ENCODE measurements at places on chromosomes 7 and 10. TPM values are rescaled to one million over a fixed set of nuclear protein-coding genes. Genes with fewer than 3 reads are reported as not detected.

PTPRN2 gene
- 4.9 TPM for total RNA-seq

GNGT1 gene
- not detected for total RNA-seq

EEPD1 gene
- total RNA-seq: 18.1 TPM

INHBA gene
- total RNA-seq: 5.5 TPM

ZCCHC24 gene
- total RNA-seq: 82.6 TPM

AGR3 gene
- not detected for total RNA-seq

EPO gene
- total RNA-seq: not detected

OR2F2 gene
- total RNA-seq: not detected

KCP gene
- 0.14 TPM for total RNA-seq

AKR1C8 gene
- not detected for total RNA-seq

PGAM2 gene
- total RNA-seq: 0.71 TPM

PVRIG gene
- total RNA-seq: 0.16 TPM

PALD1 gene
- total RNA-seq: 20.4 TPM

HTR5A gene
- not detected for total RNA-seq

FGFR2 gene
- total RNA-seq: 110 TPM

BRAF gene
- 56.2 TPM for total RNA-seq

LRRC17 gene
- total RNA-seq: 1.4 TPM

GPR15LG gene
- not detected for total RNA-seq

SPDYE18 gene
- not detected for total RNA-seq

GNAI1 gene
- 98.9 TPM for total RNA-seq

ANKRD30A gene
- total RNA-seq: not detected

ADAM22 gene
- 2.1 TPM for total RNA-seq

TMEM130 gene
- total RNA-seq: 3.2 TPM

CLDN3 gene
- total RNA-seq: not detected

PAX4 gene
- total RNA-seq: not detected

CPA4 gene
- total RNA-seq: not detected

PRLHR gene
- 0.49 TPM for total RNA-seq

CNPY1 gene
- total RNA-seq: not detected

OR2F1 gene
- total RNA-seq: not detected

UROS gene
- total RNA-seq: 46.7 TPM

All from sigmoid colon (tissue), 7 donors.